ENCODE measurements at places on chromosomes 12 and 14.

GRCh38 chr12:3333991-3334391, 157.0 kb upstream of the PRMT8 start:
- no peak for DNase-seq

DNA sequence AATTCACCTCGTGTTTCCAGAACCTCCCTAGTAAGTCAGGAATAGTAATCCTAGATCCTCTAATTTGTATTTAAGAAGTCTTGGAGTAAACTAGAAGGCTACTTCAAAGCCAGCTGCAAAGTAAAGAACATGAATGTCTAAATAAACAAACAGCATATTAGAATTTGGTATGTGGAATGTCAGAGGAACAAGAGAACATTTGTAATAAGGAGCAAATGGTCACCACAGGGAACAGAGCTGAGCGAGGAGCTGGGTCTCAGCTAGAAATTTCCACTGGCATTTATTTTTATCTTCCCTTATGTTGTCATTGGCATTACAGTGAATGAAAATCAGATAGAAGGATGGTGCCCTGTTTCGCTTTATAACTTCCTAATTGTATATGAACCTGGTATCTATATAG, 50.2 kb downstream of the FRMD6 start:
- no peak for DNase-seq

DNA sequence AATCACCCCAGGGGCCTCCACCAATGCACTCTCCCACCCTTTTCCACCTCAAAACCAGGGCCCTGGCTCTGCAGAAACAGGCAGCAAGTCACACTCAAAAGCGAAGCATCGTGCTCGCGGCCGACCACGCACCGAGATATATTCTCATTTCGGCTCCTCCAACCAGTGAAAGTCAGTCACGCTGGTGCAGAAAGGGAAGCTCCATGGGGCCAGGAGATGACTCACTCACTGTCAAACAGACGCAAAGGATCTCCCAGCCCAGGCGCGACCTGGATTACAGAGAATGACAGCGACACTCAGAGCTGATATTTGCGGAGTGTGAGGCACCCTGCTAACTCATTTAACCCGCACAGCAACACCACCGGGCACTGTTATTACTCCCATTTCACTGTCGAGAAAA, 173.6 kb downstream of the CALM1 start:
- no peak for DNase-seq

DNA sequence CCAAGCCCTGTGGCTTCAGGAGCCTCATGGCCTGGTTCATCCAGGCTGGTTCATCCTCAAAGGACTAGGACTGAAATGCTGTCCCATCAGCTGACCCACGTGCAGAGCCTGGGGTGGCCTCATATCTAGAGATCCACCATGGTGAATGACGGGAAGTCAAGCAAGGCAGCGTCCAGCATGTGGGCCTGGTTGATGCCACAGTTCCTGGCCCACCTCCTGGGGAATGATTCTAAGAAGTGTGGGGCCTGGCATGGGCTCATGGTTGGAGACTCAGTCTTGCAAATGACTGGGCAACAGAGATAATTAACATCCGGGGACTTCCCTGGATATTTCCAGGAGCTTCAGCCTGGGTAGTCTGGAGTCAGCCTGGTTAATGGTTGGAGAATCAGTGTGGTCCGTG, 302.4 kb upstream of the SFSWAP start:
- no peak for DNase-seq

- no peak for DNase-seq
These were observed 12.2 kb upstream of the GPR68 start for GRCh38 chr14:91256661-91257060.

DNA sequence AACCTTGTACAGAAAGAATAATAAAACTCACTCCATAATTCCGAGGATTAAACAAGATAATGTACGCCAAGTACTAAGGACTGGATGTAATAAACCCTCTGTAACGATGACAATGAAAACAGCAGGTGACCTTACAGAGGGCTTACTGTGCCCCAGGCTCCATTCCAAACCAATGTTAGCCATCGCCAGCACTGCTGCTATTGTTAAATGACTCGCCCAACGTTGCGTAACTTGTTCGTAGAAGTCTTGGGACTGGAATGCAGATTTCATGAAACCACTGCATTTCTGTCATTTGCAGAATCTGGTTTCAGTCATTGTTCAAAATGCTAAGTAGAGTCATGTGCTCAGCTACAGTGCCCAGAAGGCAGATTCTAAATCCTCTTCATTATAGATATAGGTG, 728 bp upstream of the STON2 start:
- no peak for DNase-seq

DNA sequence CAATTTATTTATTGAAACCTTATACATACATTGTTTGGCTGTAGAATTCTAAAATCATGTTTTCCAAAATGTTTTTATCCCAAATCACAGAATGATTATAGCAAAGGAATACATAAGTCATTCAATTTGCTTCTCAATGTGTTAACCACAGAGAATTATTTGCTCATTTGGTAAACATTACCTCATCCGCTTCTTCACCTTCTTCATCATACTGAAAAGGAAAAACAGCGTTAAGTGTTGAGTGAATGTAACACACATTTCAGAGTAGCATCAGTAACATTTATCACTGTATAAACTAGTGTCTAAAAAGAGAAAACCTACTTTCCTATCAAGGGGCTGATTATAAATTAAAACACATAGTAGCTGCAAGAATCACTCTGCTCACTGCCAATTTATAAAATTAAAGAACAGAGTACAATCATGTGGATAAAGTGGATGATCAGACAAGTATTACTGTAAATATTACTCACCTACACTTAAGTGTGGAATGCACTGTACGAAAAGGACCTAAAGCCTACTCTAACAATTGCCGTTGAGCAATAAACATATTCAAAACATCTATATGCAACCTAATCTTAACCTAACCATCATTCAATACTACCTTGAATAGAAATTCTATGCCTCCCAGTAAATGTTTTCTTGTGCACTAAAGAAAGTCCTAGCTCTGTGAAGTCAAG, 18.1 kb upstream of the PHLDA1 start:
- DNase-seq, result no peak

- no peak for DNase-seq
These were observed 22.4 kb upstream of the ANKLE2 start for GRCh38 chr12:132783917-132784531.

GRCh38 chr14:75847584-75847983, 134.2 kb downstream of the TGFB3 start:
- DNase-seq, result no peak

DNA sequence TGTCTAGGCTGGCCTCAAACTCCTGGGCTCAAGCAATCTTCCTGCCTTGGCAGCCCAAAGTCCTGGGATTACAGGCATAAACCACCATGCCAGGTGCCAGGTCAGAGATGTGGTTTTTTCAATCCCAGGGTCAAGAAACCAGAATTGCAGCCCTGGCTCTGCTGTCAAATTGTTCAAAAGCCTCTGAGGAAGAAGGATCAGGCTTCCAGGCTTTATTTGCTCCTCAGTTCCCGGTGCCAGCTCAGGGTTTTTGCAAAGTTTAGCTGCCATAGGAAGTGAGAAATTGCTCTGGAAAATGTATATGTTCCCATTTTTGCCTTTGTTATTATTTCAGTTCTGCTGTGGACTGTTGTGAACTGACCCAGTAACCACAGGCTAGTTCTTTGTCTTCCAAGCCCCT, 28.7 kb downstream of the WNT5B start:
- DNase-seq, result no peak

DNA sequence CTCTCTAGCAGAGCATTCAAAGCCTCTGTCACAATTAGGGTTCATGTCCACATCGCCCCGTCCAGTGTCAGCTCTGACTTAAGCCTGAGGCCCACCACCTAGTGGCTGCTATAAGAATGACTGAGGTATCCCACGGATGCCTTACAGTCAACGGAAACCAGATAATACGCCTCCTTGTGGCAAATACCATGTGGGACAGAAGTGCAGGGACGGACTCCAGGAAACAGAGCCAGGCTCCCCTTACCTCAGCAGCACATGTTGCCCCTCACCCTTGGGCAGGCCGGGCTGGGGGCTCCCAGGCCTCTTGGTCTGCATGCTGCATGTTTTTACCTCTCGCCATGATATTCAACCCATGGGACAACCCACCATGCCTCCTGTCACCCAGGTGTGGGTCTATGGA, 86.3 kb downstream of the VWF start:
- no peak for DNase-seq

GRCh38 chr12:46388427-46389021, 16.0 kb upstream of the SLC38A2 start:
- DNase-seq, result no peak

DNA sequence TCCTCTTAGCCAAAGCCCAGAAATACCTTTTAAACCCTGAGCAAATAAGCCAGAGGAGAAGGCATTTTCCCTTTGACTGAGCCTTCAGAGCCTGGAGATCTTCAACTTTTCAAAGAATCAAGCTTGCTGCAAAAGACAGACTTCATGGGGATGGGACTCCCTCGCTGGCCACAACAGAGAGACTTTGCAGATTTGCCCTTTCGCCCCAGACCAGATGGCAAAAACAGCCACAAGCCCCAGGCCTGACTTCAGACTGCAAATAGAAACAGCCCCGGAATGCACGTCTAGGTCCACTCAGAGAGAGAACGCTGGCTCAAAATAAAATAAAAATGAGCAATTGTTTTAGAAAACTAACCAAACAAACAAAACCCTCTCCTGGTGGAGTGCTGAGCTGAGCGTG, 114.6 kb upstream of the MED13L start:
- no peak for DNase-seq

- no peak for DNase-seq
These were observed 2.3 kb downstream of the DLK1 start for GRCh38 chr14:100728962-100729361.

DNA sequence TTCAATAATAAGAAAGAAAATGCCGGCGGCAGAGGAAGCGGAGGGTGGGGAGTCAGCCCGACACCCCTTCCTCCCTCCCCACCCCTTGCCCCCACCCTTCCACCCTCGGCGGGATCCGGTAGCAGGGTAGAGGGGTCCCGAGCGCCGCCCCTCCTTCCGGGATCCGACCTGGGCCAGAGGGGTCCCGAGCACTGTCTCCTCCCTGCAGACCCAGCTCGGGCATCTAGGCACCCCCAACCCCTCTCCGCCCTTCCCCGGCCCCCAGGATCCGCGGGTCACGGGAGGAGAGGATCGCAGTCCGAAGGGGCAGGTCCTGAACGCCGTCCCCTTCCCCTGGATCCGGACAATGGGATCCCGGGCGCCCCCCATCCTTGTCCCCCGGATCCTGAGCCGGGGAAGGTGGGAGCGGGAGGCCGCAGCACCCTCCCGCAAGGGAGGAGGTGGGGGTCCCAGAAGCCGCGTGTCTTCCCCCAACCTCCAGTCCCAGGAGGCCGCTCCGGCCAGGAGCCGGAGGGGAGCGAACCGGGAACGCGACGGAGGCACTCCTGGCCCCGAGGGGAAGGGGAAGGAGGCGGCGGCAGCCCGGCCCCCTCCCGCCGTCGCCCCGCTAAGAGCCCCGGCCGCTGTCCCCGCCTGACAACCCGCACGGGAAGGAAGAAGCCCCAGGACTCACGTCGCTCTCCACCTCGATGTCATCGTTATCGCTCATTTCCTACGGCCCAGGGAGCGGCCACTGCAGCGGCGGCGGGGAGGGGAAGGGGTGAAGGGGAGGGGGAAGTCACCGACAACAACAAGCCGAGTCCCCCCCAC, 481 bp downstream of the MAX start:
- DNase-seq, result peak; percentile 60

DNA sequence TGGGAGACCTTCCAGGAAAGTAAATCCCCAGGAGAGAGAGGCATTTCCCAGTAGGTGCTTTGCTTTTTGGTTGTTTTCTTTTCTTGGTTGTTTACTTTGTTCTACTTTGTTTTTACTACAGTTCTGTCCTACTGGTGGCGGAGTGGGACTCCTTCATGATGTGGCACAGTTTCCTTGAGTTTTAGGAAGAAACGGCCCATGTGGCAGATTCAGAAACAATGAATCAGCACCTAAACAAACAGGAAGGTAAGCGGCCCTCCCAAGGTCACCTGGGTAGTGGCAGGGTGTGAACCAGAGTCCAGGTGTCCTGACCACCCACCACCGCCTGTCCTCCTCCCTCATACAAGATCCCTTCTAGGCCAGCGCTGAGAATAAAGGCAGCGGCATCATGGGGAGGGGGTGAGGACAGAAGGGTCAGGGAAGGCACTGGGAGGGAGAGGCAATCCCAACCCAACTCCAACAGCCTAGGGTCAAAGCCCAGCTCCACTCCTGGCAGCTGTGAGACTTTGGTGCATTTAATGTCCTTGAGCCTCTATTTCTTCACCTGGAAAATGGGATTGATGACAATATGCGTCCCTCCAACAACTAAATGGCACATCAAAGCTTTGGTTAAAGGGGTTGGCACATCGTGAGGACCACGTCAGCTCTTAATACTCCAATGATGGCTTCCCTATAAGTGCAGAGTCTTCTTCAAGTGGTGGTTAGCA, 111.5 kb upstream of the BCL2L14 start:
- no peak for DNase-seq

- DNase-seq, result no peak
These were observed 216.0 kb upstream of the EEA1 start for GRCh38 chr12:93145086-93145485.

DNA sequence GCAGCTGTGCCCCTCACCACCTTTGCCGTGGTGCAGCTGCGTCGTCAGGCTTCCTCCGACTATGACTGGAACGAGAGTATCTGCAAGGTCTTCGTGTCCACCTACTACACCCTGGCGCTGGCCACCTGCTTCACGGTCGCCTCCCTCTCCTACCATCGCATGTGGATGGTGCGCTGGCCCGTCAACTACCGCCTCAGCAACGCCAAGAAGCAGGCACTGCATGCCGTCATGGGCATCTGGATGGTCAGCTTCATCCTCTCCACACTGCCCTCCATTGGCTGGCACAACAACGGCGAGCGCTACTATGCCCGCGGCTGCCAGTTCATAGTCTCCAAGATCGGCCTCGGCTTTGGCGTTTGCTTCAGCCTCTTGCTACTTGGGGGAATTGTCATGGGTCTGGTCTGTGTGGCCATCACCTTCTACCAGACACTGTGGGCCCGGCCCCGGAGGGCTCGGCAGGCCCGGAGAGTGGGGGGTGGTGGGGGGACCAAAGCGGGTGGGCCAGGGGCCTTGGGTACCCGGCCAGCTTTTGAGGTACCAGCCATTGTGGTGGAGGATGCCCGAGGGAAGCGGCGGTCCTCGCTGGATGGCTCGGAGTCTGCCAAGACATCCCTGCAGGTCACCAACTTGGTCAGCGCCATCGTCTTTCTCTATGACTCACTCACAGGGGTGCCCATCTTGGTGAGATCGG, 2.6 kb downstream of the GPR162 start:
- DNase-seq, result no peak

DNA sequence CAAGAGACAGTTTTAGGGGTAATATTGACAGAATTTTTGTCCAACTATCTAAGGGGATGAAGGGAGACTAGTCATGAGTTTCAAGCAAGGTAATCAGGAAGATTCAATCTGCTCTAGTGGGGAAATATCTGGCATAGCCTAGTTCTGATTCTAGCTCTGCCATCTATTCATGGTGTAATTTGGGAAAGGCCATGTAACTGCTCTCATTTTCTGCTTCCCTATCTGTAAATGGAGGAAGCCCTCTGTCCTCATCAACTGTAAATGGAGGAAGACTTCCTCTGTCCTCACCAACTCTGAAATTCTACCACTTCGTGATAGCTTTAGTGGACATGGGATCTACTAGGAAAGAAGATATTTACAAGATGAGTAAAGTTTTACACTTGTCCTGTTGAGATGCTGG, 37.9 kb downstream of the BHLHE41 start:
- no peak for DNase-seq

GRCh38 chr12:93877446-93877845, 200.3 kb downstream of the CRADD start:
- DNase-seq, result no peak
